ENCODE measurements at places on chromosomes 5 and 9.
A peak's percentile ranks its signal among the peaks of the same experiment; 100 is the strongest.

DNA sequence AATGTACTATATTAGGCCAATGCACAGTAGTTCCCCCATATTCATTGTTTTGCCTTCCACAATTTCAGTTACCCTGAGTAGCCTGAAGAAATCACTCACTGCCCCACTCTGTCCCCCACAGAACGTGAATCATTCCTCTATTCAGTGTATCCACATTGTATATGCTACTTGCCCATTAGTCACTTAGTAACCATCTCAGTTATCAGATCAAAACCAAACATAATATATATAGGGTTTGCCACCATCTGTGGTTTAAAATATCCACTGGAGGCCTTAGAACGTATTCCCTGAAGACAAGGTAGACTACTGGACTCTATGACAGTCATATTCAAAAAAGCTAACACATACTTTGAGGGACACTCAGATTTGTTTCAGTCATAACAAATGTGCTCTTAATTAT is 465.7 kb upstream of the RGMB start:
- DNase-seq: peak; percentile 65

DNA sequence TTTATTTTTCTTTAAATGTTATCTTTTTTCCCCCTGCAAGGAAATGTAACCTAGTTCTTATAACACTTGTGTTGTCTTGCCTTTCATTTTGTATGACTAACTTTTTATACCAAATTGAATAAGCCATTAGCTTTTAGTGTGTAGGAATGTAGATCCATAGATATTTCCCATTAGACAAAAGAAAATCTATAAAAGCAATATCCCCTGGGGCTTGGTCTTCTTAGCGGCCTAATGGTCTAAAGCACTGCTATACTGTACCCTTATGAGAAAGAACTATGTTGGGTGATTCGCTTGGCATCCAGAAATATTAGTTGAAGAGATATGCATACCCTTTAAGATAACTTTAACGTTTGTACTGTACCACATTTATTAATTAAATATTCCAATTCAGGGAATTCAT is 289.2 kb downstream of the CCDC171 start:
- DNase-seq: no peak

DNA sequence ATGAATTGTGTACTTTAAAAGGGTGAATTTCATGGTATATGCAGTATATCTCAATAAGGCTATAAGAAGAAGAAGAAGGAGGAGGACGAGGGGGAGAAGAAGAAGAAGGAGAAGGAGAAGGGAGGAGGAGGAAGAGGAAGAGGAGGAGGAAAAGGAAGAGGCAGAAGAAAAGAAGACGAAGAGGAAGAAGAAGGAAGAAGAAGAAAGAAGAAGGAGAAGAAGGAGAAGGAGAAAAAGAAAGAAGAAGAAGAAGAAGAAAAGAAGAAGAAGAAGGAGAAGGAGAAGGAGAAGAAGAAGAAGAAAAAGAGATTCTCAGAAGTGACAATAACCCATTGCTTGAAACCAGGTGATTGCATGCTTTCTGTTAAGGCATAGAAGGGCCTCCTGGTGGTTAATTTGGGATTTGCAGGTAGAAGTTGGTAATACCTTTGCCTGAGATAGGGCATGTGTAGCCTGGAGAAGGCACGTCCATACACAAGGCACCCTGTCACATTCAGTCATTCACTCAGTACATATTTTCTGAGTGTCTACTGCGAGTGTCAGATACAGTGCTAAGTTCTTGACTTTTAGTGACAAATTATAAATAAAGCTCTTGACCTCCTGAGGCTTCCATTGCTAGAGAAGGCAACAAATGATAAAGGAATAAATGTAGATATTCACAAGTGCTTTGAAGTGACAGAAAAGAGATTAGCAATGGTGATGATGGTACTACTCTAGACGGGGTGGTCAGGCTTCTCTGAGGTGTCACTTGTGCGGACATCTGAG is 231.3 kb downstream of the NPR3 start:
- no peak for DNase-seq

- DNase-seq: no peak
These were observed 126.0 kb downstream of the FOXD1 start for GRCh38 chr5:73322437-73323076.

DNA sequence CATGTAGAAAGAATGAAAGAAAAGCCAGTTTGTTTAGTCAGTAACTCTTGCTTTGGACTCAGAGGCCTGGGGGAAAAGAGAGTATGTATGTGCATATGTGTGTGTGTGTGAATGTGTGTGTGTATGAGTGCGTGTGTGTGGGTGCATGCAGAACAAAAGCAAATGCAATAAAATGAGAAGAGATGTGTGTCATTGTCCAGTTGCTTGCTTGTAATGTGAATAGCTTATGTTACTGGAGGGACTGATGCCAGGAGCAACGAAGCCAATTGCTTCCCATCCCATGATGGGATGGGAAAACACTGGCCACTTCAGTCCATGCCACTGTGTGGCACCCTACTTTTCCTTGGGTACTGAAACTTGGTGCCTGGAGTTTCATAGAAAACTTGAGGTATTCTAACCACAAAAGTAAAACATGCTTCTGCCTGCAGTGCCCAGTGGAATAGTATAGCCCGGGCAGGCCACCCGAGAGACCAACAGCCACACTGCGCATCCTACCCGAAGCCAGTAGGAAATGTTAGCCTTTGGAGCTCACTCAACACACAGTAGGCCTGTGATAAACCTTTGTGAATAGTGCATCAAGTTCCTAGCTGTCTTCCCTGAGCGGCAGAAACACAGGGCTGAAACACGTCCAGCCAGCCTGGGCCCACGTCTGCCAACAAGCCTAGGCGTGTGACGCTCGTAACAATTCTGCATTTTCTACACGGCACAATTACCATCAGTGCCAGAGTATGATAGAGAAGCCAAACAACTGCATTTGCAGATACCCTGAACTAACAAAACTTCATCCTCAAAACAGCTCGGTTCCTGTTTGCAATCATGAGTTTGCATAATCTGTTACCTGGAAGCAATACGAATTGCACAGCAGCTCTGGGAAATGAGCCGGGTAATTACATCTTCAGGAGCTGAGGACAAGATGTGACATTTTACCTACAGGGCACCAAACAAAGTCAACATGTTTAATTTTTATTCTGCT is 198.1 kb downstream of the SYK start:
- DNase-seq: no peak

GRCh38 chr5:105956456-105957196 is 1714.1 kb downstream of the EFNA5 start:
- no peak for DNase-seq

GRCh38 chr5:31375999-31376720 is 155.7 kb downstream of the DROSHA start:
- DNase-seq: no peak

GRCh38 chr5:148910216-148910615 is 83.8 kb downstream of the ADRB2 start:
- DNase-seq: no peak

GRCh38 chr9:36676778-36677485 is 104.2 kb downstream of the MELK start:
- no peak for DNase-seq

DNA sequence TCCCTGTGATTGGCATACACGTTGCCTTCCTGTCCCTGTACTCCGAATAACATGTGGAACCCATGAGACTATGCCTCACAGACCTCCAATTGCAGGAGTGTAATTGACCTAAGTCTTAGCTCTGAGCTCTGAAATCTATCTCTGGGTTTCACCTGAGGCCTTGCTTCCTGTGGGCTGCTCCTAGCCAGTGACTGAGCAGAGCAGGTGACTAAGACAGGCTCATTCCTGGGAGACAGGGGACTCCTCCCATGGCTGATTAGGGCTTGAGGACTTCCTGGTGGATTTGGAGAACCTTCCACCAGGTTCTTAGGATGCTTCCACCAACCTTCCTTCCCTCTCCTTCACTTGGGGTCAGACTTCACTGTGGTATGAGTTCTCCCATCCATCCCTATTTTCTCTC is 22.3 kb upstream of the MIER3 start:
- DNase-seq: no peak

DNA sequence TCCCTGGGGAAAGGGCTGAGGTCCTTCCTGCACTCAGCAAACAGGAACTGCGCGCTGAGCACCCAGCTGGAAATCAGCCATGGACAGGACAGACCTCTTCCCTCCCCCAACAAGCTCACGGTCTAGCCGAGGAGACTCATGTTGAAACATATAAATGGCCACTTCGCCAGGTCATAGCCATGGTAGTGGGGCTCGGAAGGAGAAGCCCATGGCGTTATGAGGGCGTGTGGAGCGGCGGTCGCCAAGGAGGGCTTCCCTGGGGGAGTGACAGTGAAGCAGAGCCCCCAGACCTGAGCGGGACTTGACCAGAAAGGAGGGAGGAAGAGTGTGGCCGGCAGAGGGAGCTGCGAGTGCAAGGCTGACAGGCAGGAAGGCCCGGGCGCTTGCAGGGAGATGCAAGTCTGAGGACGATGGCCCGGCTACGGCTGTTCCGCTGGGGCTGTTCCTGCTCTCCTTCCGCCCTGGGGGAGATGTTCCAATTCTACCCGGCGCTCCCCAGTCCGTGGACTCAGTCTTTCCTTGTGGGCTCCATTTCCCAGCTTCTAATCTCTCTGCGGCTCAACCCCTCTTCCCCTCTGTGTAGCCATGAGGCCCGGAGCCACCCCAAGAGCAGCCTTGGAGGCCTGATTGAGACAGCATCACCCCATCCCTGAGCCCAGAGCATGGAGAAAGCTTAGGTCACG is 43.9 kb upstream of the PRRC2B start:
- peak; percentile 85 for DNase-seq

GRCh38 chr9:128408963-128409431 is 11.7 kb upstream of the CERCAM start:
- no peak for DNase-seq

- DNase-seq: no peak
These were observed 724.9 kb upstream of the EDIL3 start for GRCh38 chr5:85109616-85110015.

Data from amniotic stem cell (primary cell).